ENCODE measurements at places on chromosomes 7 and 10.

DNA sequence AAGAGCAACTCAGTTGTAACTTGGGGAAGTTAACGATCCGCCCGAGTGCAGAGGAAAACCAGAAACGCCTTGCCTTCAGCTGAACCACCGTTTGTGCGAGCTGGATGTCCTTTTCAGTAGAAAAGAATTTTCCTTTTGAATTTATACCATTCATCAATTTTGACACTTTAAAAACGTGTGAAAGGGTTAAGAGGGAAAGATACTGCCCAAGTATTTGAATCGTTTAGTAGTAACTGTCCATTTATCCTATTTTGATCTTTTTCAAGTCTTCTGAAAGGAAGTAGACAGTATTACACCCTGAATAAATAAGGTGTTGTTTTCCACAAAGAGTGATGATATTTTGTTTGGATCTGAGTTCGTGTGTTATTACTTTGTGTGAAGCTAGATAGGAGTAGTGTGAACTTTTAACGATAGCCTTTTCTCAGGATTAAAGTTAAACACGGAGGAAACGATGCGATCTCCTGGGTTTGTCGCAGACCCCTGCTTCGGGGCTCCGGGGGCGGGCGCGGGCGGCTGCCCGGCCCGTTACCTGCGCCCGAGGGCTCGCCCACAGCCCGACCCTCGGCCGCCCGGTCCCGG, 830 bp upstream of the BMI1 start:
- DNase-seq: peak; percentile 60

GRCh38 chr10:46527241-46527811, 29.1 kb downstream of the GPRIN2 start:
- DNase-seq: no peak

DNA sequence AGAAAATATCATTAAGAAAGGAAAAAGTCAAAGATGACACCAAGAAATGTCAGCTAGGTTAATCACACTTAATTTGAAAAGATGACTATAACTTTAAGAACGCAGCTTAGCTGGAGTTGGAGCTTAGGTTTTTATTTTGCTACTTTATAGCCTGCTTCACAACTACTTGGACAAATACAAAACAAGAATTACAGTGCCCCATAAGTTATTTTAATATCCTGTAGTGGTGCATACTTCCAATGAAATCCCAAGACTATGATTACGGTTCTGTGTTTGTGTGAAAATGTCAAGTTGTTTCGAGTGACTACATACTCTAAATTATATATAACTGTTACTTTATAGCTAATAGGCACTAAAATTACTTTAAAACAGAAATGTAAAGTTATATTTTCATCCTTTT, 244.6 kb upstream of the MGMT start:
- no peak for DNase-seq

DNA sequence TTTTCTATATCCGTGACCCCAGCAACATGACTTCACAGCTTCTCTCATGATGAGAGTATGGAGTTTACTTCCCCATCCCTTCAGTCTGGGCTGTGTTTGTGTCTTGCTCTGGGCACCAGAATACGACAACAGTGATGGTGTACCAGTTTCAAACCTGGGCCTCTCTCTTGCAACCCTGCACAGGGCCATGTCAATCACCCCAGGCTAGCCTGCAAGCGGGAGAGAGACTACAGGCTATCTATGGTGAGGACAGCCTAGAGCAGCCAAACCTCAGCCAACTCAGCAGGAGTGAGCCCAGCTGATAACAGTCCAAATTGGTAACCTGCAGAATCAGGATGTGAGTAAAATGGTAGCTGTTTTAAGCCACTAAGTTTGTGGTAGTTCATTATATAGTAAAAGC, 235.8 kb downstream of the CHCHD3 start:
- no peak for DNase-seq

Data from DMS53 (cell line).